NCI-H1436 (cell line): ENCODE measurements at places on chromosomes 5 and 9.

DNA sequence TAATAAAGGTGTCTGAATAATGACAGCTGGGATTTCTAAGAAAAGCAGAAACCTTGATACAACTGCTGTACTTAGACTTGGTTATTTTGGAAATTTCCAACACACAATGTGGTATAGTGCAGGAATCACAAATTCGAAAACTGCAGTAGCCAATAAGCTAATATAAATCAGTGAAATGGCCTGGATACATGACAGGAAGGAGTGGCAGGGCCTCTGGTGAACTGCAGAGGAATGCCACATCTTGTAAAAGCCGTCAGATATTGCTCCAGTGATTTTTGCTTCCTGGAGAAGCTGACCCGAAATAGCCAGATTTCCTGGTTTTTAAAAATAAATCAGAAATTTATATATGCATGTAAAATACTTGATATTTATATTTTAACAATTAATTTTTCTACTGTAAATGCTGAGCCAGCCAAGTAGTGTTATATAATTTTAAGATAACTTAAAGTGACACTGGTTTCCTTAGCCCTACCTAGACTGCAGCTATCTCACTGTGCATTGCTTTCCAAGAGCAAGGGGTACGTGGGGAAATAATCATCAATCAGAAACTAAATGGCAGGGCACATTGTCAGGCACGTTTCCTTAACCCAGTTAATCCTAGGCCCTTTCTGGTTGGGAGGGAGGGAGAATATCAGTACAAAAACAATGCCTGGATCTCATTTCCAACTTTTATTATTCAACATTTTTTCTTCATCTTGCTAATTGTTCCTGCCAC, 182.4 kb downstream of the RASEF start:
- no peak for DNase-seq

- DNase-seq: peak; percentile 35
Observed at GRCh38 chr5:111063709-111064322, 7.7 kb upstream of the TSLP start.

DNA sequence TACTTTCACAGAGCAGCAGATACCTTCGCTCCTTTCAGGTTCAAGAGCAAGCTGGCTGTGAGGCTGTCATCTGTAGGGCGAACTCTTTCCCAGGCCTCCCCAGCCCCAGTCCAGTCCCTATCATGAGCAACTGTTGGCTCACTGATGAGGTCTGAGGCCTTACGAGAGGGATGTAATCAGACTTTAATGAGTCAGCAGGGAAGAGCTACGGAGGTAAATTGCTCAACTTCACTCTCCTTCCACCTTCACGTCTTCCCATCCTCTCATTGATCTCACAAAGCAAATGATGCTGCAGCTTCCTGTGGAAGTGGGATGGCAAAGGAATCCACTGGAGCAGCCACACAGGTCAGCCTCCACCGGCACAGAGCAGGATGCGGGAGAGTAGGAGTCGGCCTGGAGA, 130.7 kb upstream of the TBCA start:
- DNase-seq: no peak

DNA sequence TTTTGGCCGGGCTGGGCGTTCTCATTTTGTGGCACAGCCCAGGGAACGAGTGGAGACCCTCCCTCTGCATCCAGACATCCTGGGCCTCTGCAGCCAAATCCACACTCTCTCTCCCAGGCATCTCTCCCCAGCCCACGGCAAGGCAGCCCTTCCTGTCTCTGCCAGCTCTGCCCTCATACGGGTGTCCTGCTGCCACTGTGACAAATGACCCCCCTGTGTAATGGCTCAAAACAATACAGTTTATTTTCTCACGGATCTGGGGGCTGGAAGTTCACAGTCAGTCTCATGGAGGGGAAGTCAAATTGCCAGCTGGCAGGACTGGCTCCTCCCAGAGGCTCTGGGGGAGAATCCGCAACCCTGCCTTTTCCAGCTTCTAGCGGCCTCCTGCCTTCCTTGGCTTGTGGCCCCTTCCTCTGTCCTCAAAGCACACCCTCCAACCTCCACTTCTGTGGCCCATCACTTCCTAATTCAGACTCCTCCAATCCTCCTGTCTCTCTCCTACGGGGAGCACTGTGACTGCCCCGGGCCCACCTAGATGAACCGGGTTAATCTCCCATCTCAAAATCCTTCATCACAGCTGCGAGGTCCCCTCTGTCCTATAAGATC, 70.2 kb upstream of the COL5A1 start:
- DNase-seq: no peak

DNA sequence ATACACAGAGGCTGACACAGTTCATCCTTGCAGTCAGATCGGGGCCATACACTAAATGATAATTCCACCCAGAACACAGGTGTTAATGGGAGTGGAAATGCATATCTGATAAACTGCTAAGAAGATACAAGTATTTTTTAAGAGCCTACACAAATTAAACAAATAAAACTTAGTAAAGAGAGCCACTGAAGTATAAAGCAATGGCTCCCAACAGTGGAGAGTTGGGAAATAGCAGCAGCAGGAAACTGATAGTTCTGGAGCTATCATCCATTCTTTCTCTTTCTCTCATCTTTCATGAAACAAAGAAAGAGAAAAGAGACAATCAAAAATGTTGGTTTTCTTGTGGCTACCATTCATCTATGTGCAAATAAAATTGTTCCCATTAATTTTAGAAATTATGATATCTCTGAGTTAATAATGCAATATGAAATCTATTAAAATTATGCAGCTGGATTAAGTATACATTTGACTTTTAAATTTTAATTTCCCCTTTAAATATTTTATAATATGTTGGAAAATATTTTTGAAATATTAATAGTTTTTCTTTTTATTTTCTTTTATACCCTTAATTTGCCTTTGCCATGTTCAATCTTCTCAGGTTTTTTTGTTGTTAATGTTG, 120.8 kb downstream of the EMB start:
- DNase-seq: no peak

GRCh38 chr9:18585996-18586395, 112.0 kb downstream of the ADAMTSL1 start:
- DNase-seq: no peak

DNA sequence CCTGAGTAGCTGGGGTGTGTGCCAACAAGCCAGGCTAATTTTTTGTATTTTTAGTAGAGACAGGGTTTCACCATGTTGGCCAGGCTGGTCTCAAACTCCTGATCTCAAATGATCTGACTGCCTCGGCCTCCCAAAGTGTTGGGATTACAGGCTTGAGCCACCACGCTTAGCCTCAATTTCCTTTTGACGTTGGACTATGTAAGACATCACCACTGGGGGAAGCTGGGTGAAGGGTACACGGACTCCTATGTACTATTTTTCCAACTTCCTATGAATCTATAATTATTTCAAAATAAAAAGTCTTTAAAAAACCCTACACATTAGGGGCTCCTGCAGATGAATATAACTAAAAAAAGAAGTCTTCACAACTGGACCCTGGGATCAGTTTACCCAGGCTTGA, 44.0 kb downstream of the NKX2-5 start:
- no peak for DNase-seq

- DNase-seq: no peak
Observed at GRCh38 chr9:113808391-113809358, 67.4 kb upstream of the ZNF618 start.
